ENCODE measurements at places on chromosomes 6 and 20.

GRCh38 chr6:79707621-79708020 is 76.5 kb downstream of the SH3BGRL2 start:
- DNase-seq: no peak

GRCh38 chr20:63830841-63831588 is at the start of gene ZBTB46:
ZBTB46 (minus strand) TSS chr20:63831264; CDS start chr20:63790757, 40,507 bp downstream.
- DNase-seq: peak; percentile 66

DNA sequence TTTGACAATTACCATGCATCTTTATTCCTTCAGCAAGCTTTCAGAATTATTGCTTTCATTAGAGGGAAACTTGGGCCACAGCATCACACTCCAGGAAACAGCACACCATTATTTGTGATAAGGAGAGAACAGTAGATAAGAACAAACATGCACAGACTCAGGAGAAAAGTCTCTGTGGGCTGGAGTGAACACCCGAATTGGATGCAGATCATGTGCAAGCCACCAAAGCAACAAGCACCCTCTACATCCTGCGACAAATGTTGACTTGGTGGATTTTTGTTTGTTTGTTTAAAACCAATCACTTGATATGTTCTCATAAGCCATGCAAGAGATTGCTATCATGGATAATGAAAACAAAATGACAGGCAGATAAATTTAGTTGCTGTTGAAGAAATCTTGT is 67.7 kb upstream of the ZFP64 start:
- no peak for DNase-seq

- DNase-seq: no peak
These were observed 12.8 kb downstream of the NPEPL1 start for GRCh38 chr20:58705208-58705926.

DNA sequence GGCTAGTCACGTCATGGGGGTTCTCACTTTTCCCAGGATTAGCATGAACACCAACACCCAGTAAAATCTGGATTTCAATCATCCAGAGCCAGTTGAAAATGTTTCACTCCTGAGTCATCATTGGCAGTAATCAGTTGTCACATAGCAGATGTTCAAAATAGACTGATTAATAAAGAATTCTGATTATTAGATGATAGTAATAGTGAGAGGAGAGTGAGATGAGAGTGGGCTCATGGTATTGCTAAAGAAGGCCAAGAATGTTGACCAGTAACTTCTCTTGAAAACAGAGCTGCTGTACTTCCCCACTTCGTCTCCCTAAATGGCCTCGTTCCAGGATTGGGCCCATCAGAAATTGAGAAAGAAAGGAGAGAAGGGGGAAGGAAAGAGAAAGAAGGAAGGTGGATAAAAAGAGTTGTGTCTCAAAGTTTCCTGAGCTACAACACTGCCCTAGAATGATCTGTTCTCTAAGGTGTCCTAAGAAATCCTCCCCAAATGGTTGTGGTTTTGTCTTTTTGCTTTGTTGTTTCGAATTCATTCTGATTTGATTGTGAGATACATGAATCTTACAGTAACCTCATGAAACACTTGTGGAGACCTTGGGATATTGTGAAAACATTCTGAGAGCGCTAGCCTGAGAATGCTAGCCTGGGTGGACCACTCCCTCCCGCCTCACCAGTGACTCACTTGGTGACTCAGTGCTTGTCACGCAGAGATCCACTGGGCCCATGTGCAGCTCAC is 502.2 kb upstream of the JARID2 start:
- peak; percentile 41 for DNase-seq

All from dermis blood vessel endothelial cell (primary cell).